ENCODE measurements at places on chromosomes 16 and 17.
A peak's percentile ranks its signal among the peaks of the same experiment; 100 is the strongest.

GRCh38 chr17:35568561-35568960, 7.9 kb upstream of the SLFN14 start:
- peak; percentile 53 for DNase-seq

DNA sequence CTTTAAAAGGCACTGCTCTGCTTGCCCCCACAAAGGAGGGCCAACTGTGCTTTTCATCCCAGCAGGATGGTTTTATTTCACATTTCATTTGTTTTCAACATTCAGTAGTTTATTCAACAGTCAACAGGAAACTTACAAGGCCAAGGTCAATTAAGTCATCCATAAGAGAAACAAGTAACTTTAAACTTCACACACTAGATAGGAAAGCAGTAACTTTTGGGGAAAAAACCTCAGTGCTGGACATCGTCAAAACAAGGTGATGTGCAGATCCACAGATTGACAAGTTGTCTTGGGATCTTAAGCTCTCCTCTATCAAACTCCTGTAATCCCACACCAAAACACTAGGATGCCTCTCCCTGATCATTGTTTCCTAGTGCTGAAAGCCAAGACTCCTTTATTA, 18.5 kb downstream of the NFE2L1 start:
- DNase-seq = no peak

DNA sequence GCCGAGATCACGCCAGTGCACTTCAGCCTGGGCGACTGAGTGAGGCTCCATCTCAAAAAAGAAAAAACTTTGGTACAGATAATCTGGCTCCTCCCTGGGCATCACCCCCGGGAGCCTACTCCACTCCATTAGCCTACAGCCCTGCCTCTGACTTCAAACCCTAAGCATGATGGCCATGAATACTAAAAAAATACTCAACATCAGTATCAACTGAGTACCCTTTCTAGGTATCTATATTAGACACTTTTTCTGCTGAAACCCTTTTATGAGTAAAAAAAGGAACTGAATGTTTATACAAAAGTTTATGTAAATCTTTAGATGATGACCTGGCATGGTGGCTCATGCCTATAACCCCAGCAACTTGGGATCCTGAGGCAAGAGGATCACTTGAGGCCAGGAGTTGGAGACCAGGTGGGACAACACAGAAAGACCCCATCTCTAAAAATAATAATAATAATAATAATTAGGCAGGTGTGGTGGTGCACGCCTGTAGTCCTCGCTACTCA, 6.9 kb downstream of the RDM1 start:
- DNase-seq = no peak

DNA sequence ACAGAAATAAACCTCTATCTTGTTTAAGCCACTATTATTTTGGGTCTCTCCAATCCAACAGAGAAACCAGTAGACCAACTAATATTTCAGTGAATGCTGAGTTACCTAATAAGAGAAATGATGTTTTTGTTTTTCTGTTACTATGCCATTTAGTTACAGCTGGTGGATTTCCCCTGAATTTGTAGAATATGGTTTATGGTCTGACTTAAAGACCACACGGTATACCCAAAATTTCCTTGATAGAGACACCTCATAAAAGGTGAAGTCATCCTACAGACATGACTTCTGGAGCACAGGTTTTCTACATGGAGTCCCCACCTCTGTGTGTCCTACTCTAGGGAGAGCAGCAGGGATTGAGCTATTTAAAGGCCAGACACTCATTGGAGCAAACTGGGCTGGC, 13.3 kb downstream of the PIK3R5 start:
- DNase-seq = no peak

DNA sequence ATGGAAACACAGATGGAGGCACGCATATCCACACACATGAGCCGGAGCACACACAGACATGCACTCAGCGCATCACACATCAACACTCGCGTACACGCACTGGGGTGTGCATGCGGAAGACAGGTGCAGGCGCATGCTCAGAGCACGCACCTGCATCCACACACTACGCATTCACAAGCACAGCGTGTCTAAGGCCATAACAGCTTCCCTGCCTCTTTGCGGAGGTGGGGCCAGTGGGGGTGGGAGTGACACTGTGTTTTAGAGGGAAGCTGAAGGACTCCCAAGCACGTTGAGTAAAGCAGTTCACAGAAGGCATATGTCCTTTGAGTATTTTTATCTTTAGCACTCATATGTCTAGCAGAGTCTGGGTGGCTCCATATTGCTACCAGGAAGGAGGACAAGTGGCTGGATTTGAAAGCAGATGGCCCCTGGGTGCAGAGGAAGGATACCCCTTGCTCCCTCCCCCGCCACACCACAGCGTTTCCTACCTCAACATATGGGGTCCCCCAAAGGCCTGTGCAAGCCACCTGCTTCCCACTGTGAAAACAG, 68.6 kb upstream of the TOB1 start:
- DNase-seq = no peak

- DNase-seq = peak; percentile 50
Measured at GRCh38 chr16:87344931-87345631, 27.9 kb upstream of the C16orf95 start.

DNA sequence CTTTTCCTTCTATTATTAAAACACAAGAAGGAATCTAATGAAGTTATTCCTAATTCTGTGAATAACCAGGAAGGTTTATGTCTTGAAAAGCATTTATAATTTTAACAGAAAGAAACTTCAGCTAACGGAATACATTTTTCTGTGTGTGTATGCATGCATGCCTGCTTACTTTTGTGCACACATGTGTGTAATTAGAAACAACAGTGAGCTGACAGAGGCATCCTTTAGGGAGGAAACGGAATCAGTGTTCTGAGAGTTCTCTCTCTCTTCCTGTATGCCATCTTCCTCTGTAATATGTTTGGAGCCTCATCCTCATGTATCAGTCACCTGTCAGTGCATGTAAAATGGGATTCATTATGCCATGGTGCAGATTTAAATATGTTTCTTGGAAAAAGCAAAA, 107.0 kb downstream of the MAP2K4 start:
- DNase-seq = no peak

GRCh38 chr16:73068541-73069401, 20.8 kb upstream of the ZFHX3 start:
- no peak for DNase-seq

DNA sequence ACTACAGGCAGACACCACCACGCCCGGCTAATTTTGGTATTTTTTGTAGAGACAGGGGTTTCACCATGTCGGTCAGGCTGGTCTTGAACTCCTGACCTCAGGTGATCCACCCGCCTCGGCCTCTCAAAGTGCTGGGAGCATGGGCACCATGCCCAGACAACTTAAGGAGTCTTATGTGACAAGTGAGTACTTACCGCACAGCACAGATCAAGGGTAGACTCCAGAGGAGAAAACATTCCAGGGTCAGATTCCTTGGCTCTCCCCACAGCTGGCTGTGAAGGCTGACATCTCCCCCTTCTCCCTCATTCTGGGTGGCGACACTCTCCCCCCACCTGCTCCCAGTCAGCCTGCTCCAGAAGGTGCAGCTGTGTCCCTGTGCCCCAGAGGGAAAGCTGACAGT, 10.6 kb downstream of the ZSCAN10 start:
- no peak for DNase-seq

DNA sequence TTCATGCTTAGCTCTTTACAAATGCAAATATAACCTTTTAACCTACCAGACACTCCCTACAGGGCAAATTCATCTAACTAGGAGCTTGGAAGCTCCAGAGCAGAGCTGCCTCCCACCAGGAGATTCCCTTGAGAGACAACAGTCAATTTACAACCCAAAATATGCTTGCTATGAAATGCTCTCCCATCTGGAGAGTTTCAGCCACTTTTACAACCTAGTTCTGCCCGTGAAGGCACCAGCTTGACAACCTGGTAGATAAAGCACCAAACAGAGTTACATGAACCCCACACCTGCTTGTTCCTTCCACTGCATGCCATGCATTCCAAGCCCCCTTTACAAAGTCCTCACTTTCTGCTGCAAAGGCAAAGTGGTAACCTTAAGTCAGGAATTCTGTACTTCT, 215.3 kb upstream of the KIF2B start:
- no peak for DNase-seq

DNA sequence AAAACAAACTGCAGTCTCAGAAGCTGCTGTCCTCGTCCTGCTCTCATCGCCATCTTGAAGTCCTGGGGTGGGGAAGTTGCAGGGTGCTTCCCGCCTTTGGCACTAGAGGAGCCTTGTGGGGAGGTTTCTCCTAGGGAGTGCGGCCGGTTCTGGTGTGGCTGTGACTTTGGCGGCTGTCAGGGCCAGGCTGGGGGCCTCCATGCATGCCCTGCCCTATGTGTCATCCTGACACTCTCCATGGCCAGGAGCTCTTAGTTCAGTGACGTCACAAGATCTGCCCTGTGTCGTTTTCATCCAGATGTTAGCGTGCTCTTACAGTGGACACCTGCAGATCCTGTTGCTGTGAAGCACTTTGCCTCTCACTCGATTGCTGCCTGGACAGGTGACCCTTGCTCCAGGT, 49.6 kb downstream of the PLD6 start:
- no peak for DNase-seq

GRCh38 chr17:80737106-80738019, 192.7 kb downstream of the RPTOR start:
- DNase-seq = no peak

DNA sequence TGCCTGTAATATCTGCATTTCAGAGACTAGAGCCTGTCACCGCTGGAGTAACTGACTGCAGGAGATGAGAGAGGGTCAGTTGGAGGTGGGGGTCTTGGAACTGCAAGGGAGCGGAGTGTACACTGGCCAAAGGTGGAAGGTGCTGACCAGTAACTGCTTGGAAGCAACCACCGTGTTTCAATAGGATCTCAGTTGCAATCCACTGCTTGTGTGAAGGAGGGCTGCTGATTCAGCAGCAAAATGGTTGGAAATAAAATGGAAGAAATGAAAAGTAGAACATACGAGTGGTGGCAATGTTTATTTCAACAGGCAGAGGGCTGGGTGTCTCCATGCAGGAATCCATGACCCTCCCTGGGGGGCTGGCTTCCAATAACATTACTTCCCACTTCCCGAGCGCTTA, 2.1 kb upstream of the JPH3 start:
- no peak for DNase-seq

GRCh38 chr17:41058741-41059140, 1.2 kb downstream of the KRTAP2-3 start:
- DNase-seq = no peak

GRCh38 chr16:17454162-17454730, 16.5 kb downstream of the XYLT1 start:
- no peak for DNase-seq

DNA sequence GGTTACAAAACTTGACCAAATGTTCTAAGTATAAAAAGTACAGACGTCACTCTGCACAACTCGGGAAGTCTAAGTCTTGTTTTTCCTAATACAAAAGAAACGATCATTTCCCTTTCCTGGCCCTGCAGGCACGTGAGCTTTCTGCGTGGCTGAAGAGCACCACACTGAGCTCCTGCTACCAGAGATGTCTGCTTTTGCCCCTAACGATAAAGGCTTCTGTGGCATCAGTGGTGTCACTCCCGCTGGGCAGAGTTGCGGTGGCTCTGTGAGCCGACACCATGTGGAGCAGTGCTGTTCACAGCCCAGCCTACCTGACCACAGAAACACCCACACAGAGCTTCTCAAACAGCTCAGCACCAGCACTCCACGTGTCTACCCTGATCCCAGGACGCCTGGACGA, 20.5 kb downstream of the EMC8 start:
- DNase-seq = no peak

Data from activated CD4-positive, alpha-beta T cell treated with anti-CD3 and anti-CD28 coated beads for 4 hours (primary cell).